Pulmonary artery endothelial cell (primary cell): ENCODE measurements at places on chromosomes 11 and 22. TPM values are rescaled to one million over a fixed set of nuclear protein-coding genes. Genes with fewer than 3 reads are reported as not detected.

- DNase-seq: no peak
Observed at GRCh38 chr11:77322926-77323590, 21.6 kb upstream of the GDPD4 start.

DNA sequence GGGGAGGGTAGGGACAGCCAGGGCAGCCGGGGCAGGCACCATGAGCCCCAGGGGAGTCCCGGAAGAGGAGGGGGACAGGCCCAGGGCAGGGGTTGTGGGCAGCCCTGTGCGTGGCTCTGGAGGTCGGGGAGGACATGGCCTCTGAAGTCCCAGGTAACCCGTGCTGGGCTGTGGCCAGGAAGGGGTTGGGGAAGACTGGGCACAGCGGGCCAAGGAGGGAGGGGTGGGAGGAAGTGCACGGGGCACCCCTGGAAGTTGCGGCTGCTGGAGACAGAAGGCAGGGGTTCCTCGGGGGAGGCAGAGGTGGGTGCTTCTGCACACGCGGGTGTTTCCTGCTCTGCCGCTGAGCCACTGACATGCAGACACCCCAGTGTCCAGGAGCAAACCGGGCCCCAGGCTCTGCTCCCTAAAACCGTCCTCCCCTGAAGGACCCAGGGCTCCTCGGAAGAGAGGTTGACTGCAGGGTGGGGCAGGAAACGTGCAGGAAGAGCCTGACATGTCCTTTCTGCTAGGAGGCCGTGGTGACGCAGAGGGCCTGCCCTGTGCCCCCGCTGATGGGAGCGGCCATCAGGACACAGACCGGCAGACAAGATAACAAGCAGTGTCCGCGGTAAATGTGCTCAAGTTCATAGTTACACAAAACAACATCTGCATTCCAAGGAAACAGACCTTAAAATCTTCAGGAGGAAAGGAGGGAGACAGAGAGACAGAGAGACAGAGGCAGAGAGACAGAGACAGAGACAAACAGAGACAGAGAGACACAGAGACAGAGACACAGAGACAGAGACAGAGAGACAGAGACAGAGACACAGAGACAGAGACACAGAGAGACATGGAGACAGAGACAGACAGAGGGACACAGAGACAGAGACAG lies 5.7 kb downstream of the TNNI2 start:
- no peak for DNase-seq

- DNase-seq: no peak
Observed at GRCh38 chr11:60485987-60486386, 6.6 kb upstream of the MS4A12 start.

The STK33 gene
- total RNA-seq: 0.11 and 0.33 TPM in 2 replicates

- no peak for DNase-seq
Observed at GRCh38 chr11:78261367-78261766, 72.6 kb downstream of the USP35 start.

GRCh38 chr11:134663506-134664313 lies 251.7 kb upstream of the B3GAT1 start:
- DNase-seq: no peak

The DUSP8 gene
- total RNA-seq: 0.40 and 0.71 TPM in 2 replicates

The KCNK4 gene
- 0.07 TPM in 1 of 2 replicates, not detected in the other for total RNA-seq

- DNase-seq: no peak
Observed at GRCh38 chr22:37369483-37369882, 57.8 kb downstream of the ELFN2 start.

GRCh38 chr11:88579466-88579865 lies 241.9 kb upstream of the CTSC start:
- peak; percentile 58 for DNase-seq

DNA sequence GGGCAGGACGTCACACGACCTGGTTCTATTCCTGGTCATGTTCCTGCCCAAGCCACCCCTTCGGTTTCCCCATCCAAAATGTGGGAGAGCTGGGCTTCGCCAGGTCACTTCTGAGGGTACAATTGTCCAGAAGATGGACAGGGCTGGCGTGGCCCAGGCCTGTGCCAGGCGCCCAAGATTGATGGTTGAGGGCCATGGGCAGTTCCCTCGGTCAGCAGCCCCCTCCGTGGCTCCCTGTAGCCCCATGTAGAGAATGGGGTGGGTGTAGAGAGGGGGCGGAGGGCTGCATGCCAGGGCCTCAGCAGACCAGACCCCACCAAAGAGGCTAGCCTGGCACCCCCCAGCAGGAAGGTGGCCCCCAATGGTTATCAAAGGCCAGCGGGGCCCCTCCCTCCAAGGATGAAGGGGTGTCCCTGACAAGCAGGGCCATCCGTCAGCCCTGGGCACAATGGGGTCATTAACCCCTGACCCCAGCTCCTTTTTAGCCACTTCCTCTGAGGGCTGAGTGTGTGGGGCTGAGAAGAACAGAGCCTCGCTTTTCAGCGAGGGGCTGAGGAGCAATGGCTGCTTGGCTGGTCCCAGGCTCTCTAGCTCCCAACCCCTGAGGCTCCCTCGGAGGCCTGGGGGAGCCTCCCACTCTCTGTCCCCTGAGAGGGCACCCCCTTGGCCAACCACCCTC lies 11.0 kb upstream of the PICK1 start:
- no peak for DNase-seq

The VWA5A gene
- total RNA-seq: 11.5 and 14.7 TPM in 2 replicates

The CD248 gene
- total RNA-seq: 0.04 TPM in 1 of 2 replicates, not detected in the other

The NXPE2 gene
- not detected in 2 replicates for total RNA-seq

The BARX2 gene
- total RNA-seq: not detected in 2 replicates

The MAJIN gene
- not detected in 2 replicates for total RNA-seq

The OTOG gene
- total RNA-seq: not detected in 2 replicates
